Suppressor macrophage treated with lipopolysaccharide for 4 hours (primary cell): ENCODE measurements at places on chromosomes 16 and 17.

DNA sequence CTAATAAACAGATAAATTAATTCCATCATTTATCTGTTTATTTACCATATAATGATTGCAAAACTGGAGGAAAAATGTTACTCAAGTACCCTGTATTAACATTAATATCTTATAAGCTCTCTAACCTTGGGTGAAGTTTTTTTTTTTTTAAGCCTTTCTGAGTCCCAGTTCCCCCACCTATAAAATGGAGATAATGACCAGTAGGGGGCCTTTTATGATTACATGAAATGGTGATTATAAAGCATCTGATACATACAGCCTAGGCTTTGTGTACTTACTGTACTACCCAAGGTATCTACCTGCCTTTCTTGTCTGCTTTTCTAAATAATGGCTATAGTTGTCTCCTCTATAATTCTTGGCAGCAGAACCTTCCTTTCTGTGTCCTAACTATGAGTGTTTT, 22.6 kb downstream of the LRRC36 start:
- peak; percentile 71 for DNase-seq

DNA sequence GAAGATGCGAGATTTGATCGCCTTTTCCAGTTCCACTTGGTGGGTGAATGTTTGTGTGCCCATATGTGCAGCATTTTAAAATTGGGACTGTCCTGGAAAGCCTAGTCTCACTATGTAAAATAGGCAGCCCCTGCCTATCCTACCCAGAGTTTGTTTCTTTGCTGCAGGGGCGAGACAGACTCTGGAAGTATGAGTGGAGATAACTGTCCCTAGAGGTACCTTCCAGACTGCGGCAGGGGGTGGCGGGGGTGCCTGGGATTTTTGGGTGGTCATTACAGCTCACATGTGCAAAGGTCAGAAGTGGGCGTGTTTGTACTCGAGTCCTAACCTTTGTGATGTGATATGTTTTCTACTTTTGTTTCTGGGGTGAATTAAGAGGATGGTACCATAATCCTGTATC, 36.6 kb downstream of the MPRIP start:
- no peak for DNase-seq

DNA sequence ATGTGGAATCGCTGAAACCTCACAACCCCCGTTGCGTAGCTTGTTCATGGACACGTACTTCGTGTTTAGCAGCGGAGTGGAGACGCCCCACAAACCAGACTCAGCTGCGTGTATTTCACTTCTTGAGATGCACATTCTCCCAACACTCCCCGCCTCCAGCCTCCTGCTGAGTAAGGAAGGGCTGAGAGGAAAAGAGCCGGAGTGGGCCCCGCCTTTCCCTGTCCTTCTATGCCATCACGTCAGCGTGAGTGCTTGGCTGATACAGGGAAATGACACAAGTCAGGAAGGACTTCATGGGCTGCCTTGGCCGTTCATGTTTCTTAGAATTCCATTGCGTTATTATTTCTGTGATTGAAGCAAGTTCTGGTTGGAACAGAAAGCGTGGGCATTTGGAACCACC, 68.6 kb upstream of the CBX4 start:
- no peak for DNase-seq

- DNase-seq: peak; percentile 43
Observed at GRCh38 chr16:19804538-19805323, 79.9 kb downstream of the GPRC5B start.

DNA sequence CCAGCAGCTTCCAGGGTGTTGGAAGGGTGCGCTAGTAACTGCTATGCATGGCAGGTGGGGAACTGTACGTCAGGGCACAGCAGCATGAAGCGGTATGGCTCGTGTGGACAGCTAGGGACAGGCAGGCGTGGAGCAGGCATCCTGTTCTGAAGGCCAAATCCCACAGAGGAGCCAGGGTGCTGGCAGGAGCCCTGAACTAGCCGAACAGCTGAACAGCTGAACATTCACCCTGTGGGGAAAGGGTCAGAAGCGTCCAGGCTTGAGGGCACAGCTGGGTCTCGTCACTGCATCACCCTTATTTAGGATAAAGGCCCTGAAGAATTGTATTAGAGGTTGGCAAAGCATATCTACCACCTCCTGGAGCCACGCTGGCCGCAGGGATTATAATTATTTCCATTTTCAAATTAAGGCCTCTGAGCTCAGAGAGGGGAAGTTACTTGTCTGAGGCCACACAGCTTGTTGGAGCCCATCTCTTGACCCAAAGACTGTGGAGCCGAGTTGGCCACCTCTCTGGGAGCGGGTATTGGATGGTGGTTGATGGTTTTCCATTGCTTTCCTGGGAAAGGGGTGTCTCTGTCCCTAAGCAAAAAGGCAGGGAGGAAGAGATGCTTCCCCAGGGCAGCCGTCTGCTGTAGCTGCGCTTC, 3.3 kb upstream of the STH start:
- DNase-seq: no peak

DNA sequence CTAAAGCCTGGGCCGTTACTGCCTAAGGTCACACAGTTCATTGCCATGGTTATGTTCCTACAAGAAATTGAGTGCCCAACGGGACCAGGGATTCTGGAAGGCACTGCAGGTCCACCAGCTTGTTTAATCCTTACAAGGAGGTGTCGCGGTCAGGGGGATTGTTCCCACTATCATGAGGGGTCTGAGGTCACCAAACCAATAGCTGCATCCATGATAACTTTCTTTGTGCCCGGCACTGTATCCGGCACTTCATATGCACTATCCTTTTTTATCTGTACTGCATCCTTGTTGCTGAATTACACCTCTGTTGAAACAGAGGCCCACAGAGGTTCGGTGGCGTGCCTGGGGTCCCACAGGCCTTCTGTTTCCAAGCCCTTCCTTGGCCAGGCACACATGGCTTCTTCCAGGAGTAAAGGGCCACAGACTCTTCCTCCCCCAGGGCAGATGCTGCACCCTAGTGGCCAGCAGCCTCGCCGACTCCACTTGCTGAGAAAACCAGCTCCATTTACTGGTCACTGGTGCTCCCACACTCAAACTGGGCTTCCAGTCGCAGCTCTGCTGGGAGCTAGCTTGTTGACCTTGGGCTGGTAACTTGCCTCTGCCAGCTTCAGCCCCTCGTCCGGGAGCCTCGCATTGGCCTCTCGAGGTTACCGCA, 82.0 kb upstream of the PLCG2 start:
- DNase-seq: peak; percentile 62

DNA sequence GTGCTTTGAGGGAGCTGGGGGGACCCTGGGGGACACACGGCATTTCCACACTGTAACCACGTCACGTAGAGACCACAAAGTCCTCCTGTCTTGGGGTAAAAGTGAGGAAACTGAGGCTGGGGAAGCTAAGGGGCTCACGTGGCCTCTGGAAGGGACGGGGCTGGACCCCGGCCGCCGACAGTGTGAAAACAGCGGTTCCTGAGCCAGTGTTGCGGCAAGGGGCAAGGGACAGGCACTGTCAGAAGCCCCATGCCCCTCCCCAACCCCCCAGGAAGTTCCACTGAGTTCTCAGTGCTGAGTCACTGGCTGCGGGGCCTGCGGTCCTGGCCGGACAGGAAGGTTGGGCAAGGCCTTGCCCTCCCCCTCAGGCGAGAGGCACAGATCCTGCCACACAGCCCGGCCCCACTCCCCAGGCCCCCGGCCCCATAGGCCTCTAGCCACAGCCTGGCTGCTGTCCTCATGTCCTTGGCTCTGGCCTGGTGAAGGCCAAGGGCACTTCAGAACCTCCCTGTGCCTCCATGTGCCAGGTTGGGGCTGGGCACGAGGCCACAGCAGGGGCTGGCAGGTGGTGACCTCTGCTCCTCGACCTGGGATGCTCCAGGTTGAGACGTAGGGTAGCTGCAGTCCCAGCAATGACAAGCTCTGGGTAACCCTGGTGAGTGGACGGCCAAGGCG, 5.0 kb upstream of the CCDC57 start:
- DNase-seq: peak; percentile 88

GRCh38 chr17:9189870-9190269, 168.6 kb downstream of the NTN1 start:
- DNase-seq: no peak

GRCh38 chr16:30063893-30064728, 1.4 kb upstream of the ALDOA start:
- peak; percentile 62 for DNase-seq

GRCh38 chr16:50652836-50653425, 28.2 kb downstream of the SNX20 start:
- DNase-seq: no peak

GRCh38 chr16:75096656-75097055, 19.9 kb downstream of the LDHD start:
- DNase-seq: no peak

GRCh38 chr17:38912221-38912813, 13.1 kb upstream of the LASP1NB start:
- DNase-seq: no peak

GRCh38 chr16:19809693-19810092, 75.0 kb downstream of the GPRC5B start:
- no peak for DNase-seq

DNA sequence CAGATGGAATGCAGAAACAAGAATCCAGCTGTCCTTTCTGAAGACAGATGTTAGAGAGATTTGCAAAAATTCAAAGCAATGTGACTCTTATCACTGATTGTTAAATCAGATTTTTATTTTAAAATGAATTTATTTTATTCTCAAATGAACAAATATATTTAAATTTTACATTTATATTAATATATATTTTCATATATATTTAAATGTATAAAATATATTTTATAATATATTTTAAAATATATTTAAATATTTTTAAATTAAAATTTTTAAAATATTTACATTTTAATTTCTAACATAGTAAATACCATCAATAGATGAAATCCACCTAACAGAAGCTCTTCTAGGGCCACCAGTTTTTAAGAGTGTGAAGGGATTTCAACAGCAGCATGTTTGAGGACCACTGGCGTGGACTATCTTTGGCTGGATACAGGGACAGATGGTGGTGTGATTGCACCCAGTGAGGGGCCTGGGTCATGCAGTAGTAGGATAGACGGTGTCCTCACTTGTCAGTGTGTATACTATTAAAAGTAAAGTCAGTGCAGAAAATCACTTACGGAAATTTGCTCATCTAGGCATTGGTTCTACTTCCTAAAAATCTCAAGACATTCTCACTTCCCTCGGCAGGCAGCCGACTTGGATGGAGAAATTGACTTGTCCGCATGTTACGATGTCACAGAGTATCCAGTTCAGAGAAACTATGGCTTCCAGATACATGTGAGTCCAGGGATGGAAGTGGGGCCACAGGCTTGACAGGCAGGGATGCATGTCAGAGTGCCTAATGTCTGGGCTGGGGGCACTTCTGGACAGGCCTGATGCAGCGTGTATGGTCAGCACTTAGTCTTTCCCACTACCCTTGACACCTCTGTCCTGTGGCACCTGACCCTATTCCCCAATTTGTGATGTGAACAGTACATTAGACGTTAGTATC, 56.3 kb downstream of the PLD6 start:
- peak; percentile 86 for DNase-seq

- peak; percentile 24 for DNase-seq
Observed at GRCh38 chr17:63699638-63700527, at the start of gene LIMD2. LIMD2 (minus strand) TSS chr17:63700125; CDS start chr17:63699298, 827 bp downstream.

DNA sequence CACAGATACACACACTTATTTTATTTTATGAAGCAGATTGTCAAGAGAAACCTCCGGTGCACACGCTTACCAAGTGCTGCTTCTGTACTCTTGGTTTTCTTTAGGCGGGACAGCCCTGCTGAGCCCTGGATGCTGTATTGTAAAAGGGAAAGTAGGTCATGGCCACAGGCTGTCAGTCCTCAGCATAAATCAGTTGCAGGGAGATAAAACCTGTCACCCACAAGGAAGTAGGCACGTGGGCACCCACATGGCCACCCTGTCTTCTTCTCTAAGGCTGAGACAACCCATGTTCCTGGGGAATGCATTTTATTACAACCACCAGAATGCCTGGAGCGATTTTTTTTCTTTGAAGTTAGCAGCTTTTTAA, 59.3 kb downstream of the ASIC2 start:
- DNase-seq: no peak

GRCh38 chr16:23216658-23217246, 34.2 kb downstream of the SCNN1G start:
- DNase-seq: no peak

DNA sequence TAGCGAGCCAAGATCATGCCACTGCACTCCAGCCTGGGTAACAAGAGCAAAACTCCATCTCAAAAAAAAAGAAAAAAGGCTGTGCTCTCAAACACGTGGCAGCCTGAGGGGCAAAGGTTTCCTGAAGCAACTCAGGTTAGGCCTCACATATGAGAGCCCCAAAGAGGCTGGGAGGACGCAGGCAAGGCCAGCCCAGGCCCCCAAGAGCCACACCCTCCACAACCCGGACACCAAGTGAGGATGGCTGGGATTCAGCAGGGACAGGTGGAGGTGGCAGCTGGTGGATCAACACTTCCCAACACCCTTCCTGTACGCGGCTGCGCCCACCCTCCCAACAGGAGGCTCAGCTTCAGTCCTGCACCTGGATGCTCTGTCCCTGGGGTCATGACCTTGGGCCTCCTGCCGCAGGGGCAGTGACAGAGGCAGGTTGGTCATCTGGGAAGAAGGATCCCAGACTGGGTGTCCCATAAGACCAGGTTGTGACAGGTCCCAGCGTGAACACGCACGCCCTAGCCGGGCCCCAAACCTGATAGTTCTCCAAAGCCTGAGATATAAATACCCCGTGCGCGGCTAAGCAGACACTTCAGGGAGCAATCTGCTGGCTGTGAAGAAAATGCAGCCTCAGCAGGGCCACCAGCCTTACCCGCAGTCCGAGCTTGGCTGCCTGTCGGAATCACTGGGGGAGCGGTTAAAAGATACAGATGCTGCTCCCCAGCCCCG, 78.1 kb downstream of the TIMM22 start:
- no peak for DNase-seq

DNA sequence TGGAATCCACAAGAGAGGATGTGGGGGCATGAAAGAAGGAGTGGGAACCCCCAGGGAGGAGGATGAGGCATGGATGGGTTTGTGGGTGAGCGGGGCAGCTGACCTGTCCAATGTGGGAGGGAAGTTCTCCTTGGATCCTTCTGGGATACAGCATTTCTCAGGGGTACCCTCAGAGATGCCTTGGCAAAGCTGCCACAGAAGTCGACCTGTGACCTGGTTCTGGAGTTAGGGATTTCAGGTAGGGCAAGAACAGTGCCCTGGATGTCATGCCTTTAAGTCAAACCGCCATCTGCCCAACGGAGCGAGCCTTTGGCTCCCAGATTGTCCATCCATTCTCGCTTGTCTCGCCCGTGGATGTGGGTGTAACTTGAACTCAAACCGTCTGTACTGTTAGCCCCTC, 30.0 kb downstream of the WSCD1 start:
- no peak for DNase-seq

- no peak for DNase-seq
Observed at GRCh38 chr17:71023249-71024030, 854.1 kb downstream of the KCNJ2 start.

GRCh38 chr16:81686391-81687130, 92.5 kb upstream of the PLCG2 start:
- no peak for DNase-seq

- DNase-seq: peak; percentile 79
Observed at GRCh38 chr16:73196670-73197069, 148.7 kb upstream of the ZFHX3 start.

DNA sequence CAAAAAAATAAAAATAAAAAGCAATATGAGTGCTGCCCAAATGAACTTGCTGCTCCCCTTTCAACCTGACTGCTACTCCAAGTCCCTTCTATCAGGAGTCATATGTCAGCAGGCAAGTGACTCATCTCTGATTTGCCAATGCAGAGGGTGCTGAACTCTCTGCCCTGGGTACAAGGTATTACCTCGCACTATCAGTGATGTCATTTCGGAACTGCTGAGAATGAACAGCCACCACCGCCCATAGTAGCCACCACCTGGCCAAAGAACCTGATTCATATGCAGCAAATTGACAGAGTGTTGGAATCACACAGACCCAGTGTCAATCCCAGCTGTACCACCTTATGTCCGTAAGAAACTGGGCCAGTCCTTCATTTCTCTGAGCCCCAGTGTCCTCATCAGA, 31.2 kb downstream of the LYRM9 start:
- DNase-seq: peak; percentile 48
